ENCODE measurements at places on chromosomes 6 and 20.

GRCh38 chr20:22717466-22717865 lies 133.1 kb upstream of the FOXA2 start:
- no peak for DNase-seq

- DNase-seq: no peak
Measured at GRCh38 chr20:25606094-25606695, 17.6 kb downstream of the NANP start.

DNA sequence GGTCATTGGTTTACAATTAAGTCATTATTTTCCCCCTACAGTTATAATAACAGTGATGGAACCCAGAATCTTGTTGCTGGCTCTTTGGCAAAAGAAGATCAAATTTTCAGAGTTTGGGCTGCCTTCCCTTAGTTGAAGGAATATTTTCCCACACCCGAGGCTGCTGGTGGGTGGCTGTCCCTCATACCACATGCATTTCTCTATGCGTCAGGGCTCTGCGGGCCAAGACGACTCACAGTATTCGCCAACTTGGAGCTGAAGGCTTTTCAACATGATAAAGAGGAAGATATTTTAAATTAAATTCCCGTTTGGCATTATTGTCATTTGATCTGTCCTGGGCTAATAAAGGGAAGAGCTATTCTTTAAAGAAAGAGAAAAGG lies 102.2 kb upstream of the SASH1 start:
- DNase-seq: no peak

GRCh38 chr6:102571236-102571908 lies 1177.9 kb downstream of the GRIK2 start:
- no peak for DNase-seq

DNA sequence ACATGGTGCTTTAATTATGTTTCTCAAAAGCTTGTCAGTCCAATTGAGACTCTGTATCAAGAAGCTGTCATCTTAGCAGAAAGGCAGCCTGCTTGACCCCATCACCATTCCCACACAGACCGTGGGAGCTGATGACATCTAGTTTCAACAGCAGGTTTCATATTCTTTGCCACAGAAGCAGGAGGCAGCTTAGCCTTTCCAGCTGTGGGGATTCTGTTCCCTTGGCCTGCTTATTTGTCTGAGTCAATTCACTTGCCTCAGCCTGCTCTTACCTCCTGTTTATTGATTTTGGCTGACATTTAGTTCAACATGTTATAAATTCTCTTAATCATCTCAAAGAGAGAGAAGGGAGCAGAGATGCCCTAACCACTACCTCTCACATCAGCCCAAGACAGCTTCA lies 527.7 kb downstream of the ADGRB3 start:
- no peak for DNase-seq

DNA sequence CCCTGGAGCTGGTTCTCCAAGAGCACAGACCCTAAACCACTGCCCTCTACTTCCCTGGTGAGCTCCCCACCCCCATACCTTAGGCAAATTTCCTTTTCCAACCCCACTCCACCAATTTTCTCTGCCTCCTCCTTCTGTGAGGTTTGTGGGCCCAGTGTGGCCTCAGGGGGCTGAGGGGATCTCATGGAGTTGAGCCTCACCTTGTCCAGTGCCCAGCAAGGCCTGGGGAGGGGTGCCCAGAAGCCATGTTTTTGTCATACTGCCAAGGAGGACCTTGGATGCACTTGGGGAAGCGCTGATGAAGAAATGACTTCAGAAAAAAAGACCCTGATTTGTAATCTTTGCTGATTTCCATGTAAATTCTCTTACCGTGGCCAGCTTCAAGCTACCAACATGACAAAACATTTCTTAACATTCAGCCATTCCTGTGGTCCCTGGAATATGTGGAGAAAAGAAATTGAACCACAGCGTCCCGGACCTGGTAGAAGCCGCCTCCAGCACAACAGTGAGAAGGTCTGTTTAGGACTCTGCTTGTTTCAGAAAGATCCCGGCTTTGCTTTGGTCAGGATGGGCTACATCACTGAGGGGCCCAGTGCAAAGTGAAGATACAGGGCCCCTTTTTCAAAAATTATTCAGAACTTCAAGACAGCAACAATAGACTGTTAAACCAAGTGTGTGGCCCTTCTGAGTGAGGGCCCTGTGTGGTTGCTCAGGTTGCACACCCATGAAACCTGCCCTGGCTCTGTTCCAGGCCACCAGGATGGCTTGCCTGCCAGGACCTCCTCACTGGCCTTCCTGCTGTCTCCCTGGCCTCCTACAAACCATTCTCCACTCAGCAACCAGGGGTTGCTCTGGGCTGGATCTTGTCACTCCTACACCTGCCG lies 52.5 kb downstream of the CHMP4B start:
- DNase-seq: no peak

DNA sequence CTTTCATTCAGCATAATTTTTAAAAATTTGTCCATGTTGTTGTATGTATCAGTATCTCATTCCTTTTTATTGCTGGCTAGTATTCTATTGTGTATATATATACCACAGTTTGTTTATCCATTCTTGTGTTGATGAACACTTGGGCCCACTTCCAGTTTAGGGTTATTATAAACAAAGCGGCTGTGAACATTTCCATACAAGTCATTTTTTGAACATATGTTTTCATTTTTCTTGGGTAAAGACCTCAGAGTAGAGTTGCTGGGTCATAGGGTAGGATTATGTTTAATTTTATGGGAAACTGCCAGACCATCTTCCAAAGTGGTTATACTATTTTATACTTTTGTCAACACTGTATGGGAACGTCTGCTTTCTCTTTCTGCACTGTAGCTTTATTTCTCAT lies 55.3 kb downstream of the RBM24 start:
- DNase-seq: no peak

DNA sequence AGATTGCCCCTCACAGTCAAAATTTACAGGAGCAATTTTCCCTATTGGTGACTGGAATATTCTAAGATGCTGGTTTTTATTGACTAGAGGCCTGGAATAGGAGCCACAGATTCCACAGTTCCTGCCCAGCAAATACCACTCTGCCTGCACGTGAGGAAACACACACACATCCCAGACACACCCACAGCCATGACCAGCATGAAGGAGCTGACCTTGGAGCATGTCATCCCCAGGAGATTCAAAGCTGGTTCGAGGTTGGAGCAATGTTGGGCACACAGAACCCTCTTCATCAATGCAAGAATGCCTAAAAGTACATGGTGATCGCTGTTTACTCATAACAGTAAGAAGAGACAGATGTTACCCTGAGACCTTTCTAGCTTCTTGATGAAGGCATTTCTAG lies 244.6 kb upstream of the FOXQ1 start:
- DNase-seq: no peak

DNA sequence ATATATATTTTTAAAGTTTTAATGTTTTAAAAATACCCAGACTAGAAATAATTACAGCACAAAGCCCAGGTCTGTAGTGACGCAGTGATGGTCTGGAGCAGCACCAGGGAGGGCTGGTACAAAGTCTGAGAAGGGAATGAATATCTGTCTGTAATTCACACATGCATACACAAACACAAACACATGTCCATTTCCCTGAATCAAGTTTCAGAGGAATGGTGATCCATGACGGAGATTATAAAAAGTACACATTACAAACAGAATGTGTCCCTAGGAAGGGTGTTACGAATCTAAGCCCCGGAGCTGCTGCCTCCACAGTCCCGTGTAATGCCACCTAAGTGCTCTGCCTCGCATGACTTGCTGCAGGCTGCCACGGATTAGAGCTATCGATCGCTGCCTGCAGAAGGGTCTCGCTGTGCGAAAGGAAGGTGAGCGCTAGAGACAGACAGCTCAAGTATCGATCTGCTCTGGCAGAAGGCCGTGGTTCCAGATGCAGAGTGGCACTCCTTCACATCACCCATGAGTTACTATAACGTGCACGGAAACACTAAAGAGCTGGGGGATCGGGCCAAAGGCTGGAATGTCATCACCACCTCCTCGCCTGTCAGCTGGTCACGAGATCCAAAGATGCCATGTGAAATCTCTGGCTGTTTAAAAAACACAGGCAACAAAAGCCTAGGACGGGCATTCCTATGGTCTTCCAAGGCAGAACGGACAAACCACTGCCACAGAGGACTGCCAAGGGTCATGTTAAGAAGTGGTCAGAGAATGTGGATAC lies 87.1 kb downstream of the INSM1 start:
- no peak for DNase-seq

GRCh38 chr20:58472273-58473018 lies 42.8 kb downstream of the APCDD1L start:
- DNase-seq: no peak

DNA sequence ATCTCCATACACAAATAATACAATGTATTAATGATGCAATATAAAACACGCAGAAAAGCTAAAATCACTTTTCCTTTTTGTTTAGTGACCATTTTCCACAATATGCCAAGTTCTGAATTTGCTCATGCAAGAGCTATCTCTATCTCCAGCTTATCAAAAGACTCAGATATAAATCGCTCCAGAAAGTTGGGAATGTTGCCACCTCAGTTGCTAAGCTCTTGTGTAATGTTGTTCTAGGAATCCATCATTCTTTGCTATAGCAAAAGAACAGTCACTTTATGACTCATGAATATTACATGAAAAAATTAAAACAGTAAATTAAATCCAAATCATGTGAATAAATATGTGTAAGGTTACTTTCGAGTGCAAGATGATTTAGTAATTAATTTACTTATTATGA lies 8.7 kb downstream of the PLAGL1 start:
- DNase-seq: no peak

DNA sequence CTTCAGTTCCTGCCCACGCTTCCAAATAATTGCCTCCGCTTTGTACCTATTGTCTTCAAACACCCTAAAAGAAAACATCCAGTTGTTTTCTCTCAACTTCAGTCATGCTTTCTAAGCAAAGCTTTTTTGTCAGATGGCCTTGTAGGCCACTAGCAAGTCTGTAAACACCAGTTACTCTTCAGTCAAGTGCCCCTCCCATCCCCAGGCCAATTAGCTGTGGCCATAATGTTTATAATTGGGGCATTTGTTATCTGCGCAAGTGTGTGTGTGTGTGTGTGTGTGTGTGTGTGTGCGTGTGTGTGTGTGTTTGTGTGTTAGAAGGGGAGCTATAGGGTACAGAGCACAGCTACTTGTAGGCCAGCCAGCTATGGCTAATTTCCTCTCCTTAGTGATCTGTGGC lies 272.4 kb upstream of the MARCKS start:
- no peak for DNase-seq

DNA sequence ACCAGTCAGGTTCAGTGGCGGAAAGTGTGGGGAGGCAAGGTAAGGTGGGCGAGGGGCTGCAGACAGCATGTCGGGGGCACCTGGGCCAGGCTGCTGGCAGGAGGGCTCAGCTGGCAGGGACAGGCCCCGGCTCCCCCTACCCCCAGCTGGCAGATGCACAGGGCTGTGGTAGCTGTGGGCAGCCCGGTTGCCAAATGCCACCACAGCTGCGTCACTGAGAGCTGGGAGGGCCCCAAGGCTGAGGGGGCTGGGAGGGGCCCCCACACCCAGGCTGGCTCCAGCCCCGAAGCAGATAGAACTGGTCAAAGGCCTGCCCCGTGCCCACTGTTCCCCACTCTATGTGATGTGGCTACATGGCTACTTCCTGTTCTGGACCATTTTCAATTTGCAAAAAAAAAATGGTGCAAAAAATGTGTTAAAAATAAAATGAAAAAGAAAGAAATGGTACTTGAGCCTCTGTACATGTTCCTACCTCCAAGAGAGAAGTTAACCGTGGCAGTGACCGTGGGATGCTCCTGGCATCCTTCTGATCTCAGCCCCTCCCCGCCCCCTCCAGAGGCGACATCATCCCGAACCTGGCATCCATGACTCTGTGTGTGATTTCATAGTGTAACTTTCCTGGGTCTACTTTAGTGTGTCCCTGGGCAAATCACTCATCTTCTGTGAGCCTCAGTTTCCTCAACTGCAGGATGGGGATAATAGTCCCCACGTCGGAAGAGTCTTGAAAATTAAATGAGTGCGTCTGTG lies 64.4 kb downstream of the UBE2V1 start:
- peak; percentile 43 for DNase-seq

All from activated gamma-delta T cell (primary cell).